ENCODE measurements at places on chromosomes 16 and 17.

GRCh38 chr16:65032387-65032786, 89.5 kb downstream of the CDH11 start:
- DNase-seq, result no peak

- DNase-seq, result peak; percentile 11
Measured at GRCh38 chr17:48295362-48296288, 134.4 kb downstream of the SKAP1 start.

DNA sequence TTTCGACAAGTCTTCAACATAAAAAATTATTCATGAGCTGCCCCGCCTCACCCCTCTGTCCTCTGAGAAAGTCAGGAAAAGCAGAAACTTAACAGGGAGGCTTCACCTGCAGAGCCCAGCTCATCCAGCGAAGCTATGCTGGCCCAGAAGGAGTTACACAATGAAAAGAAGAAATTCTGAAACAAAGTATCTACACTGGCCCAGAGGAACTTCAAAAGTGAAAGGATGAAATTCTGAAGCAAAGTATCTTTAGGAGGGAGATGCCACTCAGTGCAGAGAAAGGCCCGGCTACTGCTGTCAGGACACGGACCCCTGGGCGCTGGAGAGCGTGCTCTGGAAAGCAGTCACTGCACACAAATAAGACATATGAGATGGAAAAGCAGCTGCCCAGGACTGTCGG, 1.6 kb downstream of the GALNS start:
- no peak for DNase-seq

DNA sequence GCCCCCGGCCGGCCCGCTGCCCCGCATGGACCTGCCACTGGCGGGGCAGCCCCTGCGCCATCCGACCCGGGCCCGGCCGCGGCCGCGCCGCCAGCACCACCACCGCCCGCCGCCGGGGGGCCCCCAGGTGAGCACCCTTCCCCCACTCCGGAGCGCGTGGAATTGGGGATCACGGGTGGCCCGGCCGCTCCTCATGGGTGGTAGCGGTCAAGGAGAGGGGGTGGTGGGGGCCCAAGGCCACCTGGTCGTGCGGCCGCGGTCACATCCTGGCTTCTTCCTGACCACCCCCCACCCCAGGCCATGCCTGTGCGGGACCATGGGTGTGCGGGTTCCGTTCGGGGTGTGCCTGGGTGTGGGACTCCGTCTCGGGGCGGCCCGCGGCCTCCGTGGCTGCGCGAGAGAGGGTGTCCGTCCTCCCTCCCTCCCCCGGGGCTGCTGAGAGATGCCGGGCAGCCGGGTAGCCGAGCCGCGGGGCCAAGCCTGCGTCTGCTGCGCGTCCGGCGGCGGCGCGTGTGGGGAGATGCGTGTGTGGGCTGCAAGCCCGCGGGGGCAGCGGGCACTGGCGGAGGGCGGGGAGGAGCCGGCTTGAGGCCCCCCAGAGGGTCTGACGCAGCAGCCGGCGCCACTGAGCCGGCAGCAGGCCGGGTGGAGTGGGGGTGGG, 6.8 kb downstream of the ACD start:
- DNase-seq, result no peak

DNA sequence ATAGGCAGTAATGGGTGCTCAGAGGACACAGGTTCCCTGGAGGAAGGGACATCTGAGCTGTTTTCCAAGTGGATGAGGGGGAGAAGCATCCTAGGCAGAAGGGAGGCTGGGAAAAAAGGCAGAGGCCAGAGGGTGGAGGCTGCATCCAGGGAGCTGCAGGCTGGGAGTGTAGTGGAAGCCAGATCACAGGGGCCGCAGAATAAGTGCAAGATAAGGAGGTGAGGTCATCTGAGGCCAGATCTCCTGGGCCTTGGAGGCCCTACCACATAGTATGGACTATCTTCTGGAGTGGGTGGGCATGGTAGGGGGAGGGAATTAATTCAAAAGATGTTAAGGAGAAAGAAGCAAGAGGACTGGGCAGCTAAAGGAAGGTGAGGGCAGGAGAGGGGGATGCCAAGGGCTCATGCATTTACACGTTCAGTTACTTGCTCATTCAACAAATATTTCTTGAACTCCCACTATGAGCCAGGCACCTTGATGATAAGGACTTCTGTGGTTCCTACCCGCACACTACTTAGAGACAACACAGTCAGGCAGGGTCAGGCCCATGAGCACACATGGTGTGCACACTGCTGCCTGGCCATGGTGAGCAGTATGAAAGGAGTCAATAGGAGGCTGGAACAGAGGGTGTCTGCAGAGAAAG, 2.4 kb upstream of the RIPOR1 start:
- DNase-seq, result no peak

GRCh38 chr17:57466017-57466471, 209.7 kb downstream of the MSI2 start:
- DNase-seq, result no peak

- DNase-seq, result no peak
Measured at GRCh38 chr17:229709-230394, 48.4 kb upstream of the DOC2B start.

GRCh38 chr16:50533317-50533716, 14.9 kb upstream of the NKD1 start:
- no peak for DNase-seq

DNA sequence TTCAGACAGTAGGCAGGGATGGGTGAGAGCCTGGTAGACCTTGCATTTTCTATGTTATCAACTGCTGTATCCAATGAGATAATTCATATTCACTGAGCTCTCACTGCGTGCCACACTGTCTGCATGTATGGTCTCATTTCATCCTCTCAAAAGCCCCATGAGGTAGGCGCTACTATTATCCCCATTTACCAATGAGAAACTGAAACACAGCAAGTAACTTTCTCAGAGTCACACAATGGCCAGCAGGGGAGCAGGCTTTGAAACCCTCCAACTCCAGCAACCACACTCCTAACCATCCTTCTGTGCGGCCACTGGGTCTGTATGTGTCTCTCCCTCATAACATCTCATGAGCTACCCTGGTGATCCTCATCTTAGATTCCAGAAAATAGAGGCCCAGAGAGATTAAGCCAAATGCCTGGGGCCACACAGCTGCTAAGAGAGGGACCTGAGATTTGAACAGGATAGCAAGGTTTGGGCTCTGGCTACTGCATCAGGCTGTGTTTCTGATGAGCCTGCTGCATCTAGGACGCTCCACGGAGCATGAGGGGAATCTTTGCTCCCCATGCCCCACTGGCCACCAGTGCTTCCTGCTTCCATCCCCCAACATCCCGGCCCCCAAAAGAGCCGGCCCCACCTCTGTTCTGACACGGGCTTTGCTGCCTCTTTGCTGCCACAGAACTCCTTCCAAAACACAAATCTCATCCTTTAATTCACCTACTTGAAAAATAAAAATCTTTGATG, 3.2 kb downstream of the CCR7 start:
- DNase-seq, result peak; percentile 62

DNA sequence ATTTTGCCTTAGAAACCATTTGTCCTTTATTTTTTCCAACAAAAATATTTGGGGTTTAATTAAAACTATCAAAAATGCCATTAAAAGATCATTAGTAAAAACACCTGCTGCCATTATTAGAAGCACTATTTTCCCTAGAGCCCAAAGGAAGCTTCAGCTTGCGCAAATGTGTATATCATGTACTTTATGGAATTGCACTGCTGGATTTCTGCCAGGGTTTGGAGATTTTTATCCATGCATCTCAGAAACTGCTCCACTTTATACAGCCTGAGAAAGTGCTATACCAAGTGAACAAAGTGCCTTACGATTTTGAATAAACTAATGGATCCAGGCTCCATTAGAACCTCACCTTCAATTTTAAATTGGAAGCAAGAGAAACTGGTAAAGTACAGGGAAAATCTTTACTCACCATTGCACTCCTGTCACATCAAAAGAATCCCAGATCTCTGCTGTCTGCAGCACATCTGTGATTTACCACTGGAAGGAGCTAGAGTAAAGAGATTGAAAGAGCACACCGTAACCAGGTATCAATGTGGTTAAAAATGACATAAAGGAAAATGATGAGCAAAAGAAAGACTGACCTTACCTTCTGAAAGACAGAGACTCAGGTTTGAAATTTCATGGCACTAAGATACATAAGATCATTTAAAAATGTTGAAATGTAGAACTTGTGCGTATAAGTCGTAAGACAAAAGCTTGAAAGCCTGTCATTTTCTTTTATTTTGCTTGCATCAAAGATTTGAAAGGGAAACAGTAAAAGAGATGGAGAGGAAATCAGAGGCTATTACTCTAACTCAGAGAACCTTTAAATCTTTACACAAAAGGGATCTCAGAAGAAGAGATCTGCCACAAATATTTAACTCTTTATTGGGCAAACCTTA, 678.1 kb upstream of the GOT2 start:
- no peak for DNase-seq
